ELR (cell line): ENCODE measurements at places on chromosomes 5 and 9.
A peak's percentile ranks its signal among the peaks of the same experiment; 100 is the strongest.

- peak; percentile 63 for DNase-seq
Measured at GRCh38 chr9:128078504-128079434, 10.7 kb downstream of the SLC25A25 start.

- no peak for DNase-seq
Measured at GRCh38 chr9:17656889-17657288, 78.0 kb downstream of the SH3GL2 start.

- DNase-seq, result no peak
Measured at GRCh38 chr9:121239851-121240250, 28.1 kb upstream of the GSN start.

DNA sequence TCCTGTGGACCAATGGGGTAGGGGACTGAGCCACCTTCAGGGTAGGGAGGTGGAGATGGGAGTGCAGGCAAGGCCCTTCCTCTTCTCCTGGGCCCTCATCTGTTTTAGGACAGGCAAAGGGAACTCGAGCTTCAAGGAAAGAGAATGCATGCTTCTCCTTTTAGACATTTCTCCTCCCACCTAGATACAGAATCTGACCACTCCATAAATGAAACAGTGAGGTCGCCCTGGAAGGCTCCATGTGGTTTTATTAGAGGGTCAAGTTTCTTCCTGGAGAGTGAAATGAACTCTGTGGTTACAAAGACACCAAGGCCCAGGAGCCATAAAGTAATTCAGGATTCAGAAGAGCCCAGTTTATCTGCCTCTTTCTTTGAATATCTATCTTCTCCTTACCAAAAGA lies 14.9 kb downstream of the LHFPL2 start:
- DNase-seq, result no peak
